ENCODE measurements at places on chromosomes 3 and 15.

DNA sequence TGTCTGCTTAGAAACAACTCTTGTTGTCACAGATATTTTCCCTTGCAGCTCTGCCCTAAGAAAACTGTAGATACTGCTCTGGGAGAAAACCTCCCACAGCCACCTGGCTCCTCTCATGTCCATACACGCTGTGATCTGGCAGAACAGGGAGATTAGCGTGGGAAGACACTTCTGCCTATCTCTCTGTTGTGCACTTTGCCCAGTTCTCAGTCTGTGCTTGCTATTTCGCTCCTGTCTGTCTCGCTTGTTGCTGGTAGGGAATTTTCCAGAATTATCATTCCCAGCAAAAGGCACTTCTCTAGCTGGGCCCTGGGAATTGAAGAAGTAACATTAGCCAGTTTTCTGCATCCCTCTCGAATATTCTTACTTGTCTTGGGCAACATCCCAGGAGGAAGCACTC is 8.1 kb upstream of the GATM start:
- no peak for DNase-seq

GRCh38 chr3:172885704-172886103 is 135.2 kb downstream of the ECT2 start:
- DNase-seq = no peak

- no peak for DNase-seq
Observed at GRCh38 chr3:42002790-42003189, 40.9 kb upstream of the ULK4 start.

- DNase-seq = no peak
Observed at GRCh38 chr3:119778176-119778575, 3.7 kb upstream of the NR1I2 start.

DNA sequence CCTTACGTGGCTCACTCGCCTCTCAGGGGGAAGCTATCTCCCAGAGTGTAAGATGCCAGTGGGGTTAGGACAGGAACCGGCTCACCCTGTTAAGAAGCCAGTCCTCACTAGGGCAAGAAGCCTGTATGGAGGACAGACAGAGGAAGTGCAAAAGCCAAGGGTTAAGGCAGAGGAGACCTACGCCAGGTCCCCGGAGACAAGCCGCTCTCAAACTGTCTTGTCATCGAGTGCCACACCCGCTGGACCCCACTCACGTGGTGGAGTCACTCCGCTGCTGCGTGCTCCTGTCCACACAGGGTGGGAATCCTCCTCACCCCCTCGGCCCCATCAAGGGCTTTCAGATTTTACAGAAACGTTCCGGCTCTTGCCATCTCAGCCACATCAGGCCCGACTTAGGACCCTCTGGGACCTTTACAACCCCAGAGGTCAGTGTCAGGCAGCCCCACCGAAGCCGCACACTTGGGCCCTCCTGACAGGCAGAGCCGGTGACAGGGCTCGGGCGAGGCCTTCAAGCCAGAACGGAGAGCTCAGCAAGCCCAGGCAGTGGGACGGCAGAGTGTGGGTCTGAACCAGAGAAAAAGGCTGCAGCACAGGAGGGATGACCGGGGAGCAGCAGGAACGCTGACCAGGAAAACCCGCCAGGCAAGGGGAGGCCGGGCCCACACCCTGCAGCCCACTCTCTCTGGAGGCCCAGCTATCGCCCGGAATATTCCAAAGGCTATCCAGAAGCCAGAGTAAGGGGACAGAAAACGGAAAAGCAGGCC is 61.7 kb downstream of the XXYLT1 start:
- DNase-seq = no peak

GRCh38 chr3:135271177-135272025 is 476.3 kb downstream of the EPHB1 start:
- DNase-seq = no peak

DNA sequence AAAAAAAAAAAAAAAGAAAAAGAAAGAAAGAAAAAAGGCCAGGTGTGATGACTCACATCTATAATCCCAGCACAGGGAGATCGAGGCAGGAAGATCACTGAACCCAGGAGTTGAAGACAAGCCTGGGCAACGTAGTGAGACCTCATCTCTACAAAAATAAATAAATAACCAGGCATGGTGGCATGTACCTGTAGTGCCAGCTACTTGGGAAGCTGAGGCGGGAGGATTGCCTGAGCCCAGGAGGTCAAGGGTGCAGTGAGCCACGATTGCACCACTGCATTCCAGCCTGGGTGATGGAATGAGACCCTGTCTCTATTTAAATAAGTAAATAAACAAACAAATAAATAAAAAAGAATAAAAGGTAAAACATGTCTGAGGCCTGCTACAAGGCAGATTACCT is 39.3 kb upstream of the LACTB start:
- no peak for DNase-seq

- no peak for DNase-seq
Observed at GRCh38 chr15:92683511-92683834, 27.9 kb upstream of the FAM174B start.

DNA sequence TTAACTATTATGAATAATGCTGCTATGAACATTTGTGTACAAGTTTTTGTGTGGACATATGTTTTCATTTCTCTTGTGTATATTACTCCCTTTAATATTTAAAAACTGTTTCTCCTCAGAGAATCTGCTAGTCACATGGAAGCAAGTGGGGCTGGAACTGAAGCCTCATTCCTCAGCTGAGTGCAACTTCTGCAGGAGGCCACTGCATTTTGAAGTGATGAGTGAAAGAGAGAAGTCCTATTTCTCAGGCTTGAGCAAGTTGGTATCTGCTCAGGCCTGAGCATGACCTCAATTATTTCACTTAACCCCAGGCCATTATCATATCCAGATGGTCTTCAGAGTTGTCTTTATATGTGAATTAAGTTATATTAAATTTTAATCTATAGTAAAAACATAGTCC is 11.5 kb downstream of the TLR9 start:
- DNase-seq = no peak

- no peak for DNase-seq
Observed at GRCh38 chr3:31692751-31693150, 160.0 kb downstream of the STT3B start.

GRCh38 chr15:83129791-83130190 is 22.3 kb downstream of the TM6SF1 start:
- no peak for DNase-seq

DNA sequence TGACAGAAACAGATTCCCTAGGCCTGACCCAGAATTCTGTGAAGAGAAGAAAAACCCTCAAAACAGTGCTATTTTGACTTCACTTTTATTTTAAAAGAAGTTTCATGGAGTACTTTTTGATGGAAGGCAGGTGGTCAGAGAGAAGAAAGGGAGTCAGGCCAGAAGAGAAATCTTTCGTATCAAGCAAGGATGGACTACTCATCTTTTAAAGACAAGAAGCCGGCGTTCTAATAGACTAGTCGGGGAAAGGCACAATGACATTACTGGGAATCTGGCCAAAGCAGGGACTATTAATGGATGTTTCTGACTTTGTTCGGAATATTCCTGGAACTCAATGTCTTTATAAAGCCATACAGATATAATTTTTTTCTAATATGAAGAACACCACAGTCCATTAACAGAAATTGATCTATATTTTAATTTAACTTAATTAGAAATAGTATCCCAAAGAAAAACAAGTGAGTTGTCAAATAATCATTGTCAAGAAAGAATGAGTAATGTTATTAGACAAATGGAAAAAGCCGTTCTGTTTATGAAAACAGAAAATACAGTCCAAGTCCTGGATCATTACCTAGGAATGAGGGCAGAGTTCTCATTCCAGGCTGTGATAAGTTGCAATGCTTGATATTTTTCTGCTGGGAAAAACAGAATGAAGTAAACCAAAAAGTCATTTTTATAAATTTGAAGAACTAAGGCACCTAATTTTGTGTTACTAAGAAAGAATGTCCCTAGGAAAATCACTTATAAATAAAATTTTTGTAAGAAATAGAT is 23.7 kb upstream of the PCOLCE2 start:
- DNase-seq = no peak

GRCh38 chr3:49471856-49472495 is 1.9 kb downstream of the DAG1 start:
- no peak for DNase-seq

- DNase-seq = peak; percentile 78
Observed at GRCh38 chr3:66723231-66723630, 222.4 kb upstream of the LRIG1 start.

GRCh38 chr3:43013256-43013655 is 34.1 kb downstream of the GASK1A start:
- no peak for DNase-seq

GRCh38 chr3:28669870-28670269 is 321.2 kb upstream of the AZI2 start:
- DNase-seq = no peak

GRCh38 chr3:139455855-139456254 is 20.5 kb downstream of the RBP2 start:
- DNase-seq = no peak

DNA sequence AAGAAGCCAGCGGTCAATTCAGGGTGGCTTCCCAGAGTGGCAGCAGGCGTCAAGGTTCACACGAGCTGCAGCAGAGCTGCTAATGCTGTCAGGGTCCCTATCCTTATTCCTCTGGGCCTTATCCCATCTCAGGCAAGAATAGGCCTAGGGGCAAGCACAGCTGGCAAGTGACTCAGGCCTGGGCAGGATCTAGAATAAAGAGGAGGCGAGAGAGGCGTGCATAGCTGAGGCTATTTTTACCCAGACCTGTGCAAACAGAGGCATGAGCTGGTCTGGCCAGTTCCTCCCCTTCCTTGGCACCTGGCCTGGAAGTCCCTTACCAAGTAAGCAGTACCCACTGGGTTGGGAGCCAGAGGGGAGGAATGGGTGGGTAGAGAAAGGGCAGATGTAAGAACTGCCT is 12.2 kb upstream of the VIPR1 start:
- peak; percentile 88 for DNase-seq

GRCh38 chr3:187624588-187624987 is 45.6 kb downstream of the SST start:
- no peak for DNase-seq

DNA sequence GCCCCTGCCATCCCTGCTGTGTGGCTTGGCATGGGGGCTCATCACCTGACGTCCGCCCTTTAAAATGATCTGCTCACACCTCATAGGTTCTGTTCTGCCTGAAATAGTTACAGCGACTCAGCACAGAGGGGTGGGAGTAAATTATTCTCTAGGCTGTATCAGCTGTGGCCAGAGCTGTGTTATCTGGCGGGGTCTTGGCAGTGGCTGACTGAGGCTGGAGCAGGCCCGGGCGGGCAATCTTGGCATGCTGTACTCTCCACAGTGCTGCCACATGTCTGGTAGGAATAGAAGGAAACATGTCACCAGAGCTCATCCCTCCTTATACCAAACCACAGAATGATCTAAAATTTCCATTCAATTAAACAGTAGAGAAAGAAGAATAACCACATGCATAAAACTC is 499.9 kb upstream of the LMCD1 start:
- no peak for DNase-seq

Measured in HT1080 (cell line).